ENCODE measurements at places on chromosomes 16 and 17. TPM values are rescaled to one million over a fixed set of nuclear protein-coding genes. Genes with fewer than 3 reads are reported as not detected.

GRAPL gene
- total RNA-seq, result 16.6 TPM

GRCh38 chr16:70579648-70580630, 56.3 kb downstream of the SF3B3 start:
- H3K27ac ChIP-seq, result no peak overlapping the region
- no peaks in the 10 kb centered on the region for H3K27me3 ChIP-seq
- peaks cover 18% of the 10 kb centered on the region for H3K4me1 ChIP-seq
- DNase-seq, result peak; percentile 72
- peak overlapping the region; percentile 23 for H3K4me3 ChIP-seq

CDH8 gene
- total RNA-seq, result 0.78 TPM

GRCh38 chr17:5557990-5558389, 26.3 kb downstream of the NLRP1 start:
- H3K27ac ChIP-seq, result no peak overlapping the region
- H3K4me3 ChIP-seq, result no peak overlapping the region
- peaks cover 40% of the 10 kb centered on the region for H3K36me3 ChIP-seq
- no peak for DNase-seq

DNA sequence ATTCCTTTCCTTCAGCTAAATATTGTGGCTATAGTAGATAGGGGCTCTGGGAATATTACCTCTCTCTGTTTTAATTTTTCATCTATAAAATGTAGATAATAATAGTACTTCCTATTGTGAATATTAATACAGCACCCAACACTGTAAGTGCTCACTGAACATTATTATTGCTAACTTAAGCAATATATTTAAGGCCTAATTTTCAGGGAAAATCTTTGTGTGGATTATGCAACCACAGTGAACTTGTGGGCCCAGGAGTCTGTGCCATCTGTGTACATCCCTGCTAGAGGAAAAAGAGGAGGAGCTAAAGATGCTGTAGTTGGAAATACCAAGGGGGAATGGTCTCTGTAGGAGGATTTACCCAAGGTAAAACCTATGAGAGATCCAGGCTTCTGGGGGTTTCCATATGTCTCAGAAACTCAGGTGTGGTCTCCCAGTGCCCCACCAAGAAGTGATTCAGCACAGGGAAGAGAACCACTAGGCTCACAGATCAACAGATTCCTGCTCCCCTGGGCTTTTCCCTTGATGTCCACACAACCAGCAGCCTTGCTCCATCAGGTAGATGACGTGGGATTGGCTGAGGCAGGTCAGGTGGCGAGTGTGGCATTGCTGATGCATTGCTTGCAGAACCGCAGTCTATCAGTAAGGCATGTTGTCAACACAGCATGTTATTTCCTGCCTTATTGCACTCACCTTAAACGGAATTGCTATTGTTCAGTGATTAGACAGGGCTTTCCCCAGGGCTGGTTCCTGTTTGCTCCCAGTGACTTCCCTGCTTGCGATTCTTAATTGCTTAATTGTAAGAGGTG, 1.6 kb upstream of the N4BP1 start:
- no peak overlapping the region for H3K4me3 ChIP-seq
- peak overlapping the region; percentile 80 for H3K27ac ChIP-seq
- H3K4me1 ChIP-seq, result peaks cover 48% of the 10 kb centered on the region

DNA sequence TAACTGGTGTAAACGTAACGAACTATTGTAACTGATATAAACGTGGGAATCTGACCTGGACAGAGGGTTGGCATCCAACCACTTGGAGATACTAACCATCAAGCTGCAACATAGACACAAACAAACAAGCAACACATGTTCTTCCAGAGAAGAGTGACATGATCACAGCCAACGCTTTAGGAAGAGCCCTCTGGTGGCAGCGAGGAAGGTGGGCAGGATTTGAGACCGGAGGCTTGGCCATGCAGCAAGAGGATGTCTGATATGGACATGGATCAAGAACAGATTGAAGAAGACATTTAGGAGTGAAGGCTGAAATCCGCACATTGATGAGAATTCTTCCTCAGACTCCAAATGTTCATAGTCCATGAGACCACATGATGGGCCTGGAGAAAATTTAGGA, 40.3 kb upstream of the TNRC6A start:
- no peaks in the 10 kb centered on the region for H3K27me3 ChIP-seq
- H3K36me3 ChIP-seq, result no peaks in the 10 kb centered on the region
- no peaks in the 10 kb centered on the region for H3K4me1 ChIP-seq
- DNase-seq, result no peak
- H3K27ac ChIP-seq, result no peak overlapping the region
- no peak overlapping the region for H3K4me3 ChIP-seq

DNA sequence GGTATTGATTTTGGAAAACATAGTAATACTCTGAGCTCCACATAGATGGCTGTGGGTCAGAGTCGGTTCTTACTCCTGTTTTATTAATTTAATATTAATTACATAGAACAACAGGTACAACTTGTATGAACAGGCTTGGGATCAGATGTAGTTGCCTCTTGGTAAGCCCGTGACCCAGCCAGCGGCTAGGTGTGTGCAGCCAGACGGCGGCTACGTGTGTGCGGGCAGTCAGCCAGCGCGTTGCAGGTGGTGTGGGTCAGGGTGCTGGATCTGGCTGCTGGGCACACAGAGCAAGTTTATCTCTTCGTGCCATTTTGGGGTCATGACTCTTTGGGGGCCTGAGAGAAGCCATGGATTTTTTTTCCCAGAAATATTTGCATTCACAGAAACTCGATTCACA, 30.3 kb downstream of the DBNDD1 start:
- no peaks in the 10 kb centered on the region for H3K27me3 ChIP-seq
- peaks cover 74% of the 10 kb centered on the region for H3K36me3 ChIP-seq
- H3K27ac ChIP-seq, result no peak overlapping the region
- H3K4me1 ChIP-seq, result no peaks in the 10 kb centered on the region
- no peak for DNase-seq

DNA sequence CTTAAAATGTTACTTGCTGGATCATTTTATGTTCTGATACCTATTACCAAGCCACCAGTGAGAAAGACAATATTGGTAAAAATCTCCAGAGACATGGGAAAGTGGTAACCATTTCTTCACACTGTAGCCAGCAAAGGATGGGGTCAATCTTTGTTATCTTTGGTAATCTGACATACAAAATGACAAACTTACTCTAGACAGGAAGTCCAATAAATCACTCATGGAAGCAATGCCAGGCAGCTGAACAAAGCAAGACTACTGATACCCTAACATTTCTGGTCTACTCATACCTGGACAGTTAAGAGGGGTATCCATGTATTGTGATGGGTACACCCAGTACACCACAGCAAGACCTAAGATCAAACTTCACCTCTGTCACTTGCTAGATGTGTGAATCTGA, 19.0 kb downstream of the GRB2 start:
- H3K27me3 ChIP-seq, result no peaks in the 10 kb centered on the region
- no peak overlapping the region for H3K27ac ChIP-seq
- peaks cover 24% of the 10 kb centered on the region for H3K4me1 ChIP-seq
- DNase-seq, result no peak
- peaks cover 4% of the 10 kb centered on the region for H3K36me3 ChIP-seq

DNA sequence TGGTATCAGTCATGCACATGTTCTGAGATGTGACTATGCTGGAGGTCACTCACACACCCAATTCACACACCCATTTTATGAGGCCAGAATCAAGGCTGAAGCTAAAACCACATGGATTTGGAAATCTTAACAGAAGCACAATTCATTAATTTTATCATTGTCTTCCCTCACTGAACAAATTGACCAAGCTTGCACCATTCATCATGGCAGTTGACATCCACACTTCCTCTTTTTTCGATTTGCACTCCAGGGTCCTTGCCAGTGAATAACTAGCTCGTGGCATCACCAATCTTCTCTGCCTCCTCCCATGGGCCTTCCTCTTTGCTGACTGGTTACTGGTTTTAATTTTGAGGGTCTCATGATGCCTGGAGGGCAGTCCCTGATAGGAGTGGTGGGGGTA, 123.0 kb upstream of the ASIC2 start:
- H3K27me3 ChIP-seq, result peaks cover 4% of the 10 kb centered on the region
- H3K36me3 ChIP-seq, result no peaks in the 10 kb centered on the region
- no peak overlapping the region for H3K4me3 ChIP-seq
- no peak for DNase-seq
- H3K4me1 ChIP-seq, result no peaks in the 10 kb centered on the region

DNA sequence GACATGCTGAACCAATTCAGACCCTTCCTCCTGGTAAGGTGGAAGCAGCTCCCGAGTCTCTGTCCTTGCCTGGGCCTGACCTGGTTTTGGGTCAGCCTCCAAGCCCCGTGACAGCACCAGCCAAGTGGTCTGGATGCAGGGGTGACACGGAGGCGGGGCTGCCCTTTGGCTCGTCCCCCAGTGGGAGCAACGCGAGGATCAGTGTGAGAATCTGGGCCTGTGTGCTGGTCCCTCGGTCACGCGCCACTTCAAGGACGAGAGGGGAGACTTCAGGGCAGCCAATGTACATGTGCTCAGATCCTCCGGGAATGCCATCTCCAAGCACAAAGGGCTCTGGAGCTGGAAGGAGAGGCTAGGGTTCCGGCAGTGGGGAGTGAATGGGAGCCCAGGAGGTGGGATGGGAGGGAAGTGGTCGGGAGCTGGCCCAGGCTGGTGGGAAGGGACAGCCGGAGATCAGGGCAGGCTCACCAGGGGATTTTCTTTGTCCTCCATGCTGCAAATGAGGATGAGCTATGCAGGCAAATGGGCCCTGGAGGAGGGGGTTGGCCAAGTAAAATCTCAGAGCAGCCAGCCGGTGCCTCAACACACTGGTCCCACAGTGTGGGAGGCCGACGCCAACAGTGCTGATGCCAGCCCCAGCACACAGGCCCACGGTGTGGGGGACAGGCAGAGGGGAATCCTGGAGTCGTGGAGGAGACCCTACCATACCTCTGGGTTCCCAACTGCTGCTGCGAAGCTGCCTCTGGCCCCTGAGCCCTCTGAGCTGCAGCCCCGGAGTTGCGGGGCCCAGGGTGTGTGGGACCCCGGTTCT, 4.2 kb upstream of the NDRG4 start:
- H3K4me3 ChIP-seq, result no peak overlapping the region
- DNase-seq, result peak; percentile 48
- H3K4me1 ChIP-seq, result no peaks in the 10 kb centered on the region
- no peaks in the 10 kb centered on the region for H3K36me3 ChIP-seq

CFAP97D1 gene
- not detected for total RNA-seq

CD7 gene
- 7.2 TPM for total RNA-seq

DNA sequence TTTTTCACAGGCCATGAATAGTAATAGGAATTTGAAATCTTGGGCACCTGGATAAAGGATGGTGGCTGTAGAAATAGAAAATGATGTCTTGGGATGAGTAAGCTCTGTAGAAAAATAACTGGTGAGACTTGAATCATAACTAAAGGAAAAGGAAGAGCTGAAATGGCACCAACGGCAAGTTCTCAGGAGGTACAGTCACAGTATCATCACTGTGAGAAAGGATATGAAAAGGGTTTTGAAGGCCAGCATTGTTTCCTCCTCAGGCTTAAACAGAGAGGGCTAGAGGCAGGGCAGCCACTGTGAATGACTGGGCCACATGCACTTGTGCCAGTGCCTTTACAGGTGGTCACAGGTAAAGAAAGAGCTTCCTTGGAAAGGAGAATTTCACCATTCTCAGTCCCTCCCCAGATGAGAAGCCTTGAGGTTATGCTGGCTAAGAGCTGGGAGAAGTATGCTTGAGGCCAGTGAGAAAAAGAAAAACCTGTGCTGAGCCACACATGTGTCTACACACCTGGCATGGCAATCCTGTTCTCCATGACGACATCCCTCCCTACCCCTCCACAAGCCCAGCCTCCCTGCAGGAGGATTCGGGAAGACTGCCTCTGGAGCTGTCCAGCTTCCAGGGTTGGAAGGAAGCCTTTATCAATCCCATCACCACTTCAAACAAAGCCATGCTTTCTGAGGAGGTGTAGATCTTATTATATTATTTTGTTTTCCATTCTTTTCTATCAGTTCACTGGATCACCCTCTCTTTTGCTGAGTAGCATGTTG, 3.8 kb upstream of the ANKFN1 start:
- H3K4me3 ChIP-seq, result no peak overlapping the region
- no peaks in the 10 kb centered on the region for H3K4me1 ChIP-seq
- DNase-seq, result no peak
- no peak overlapping the region for H3K27ac ChIP-seq
- no peaks in the 10 kb centered on the region for H3K27me3 ChIP-seq
- H3K36me3 ChIP-seq, result no peaks in the 10 kb centered on the region

- DNase-seq, result no peak
- no peaks in the 10 kb centered on the region for H3K36me3 ChIP-seq
- H3K27me3 ChIP-seq, result no peaks in the 10 kb centered on the region
Observed at GRCh38 chr17:14068542-14069250, 608 bp upstream of the COX10 start.

- no peak overlapping the region for H3K4me3 ChIP-seq
- no peaks in the 10 kb centered on the region for H3K27me3 ChIP-seq
- no peaks in the 10 kb centered on the region for H3K36me3 ChIP-seq
- DNase-seq, result no peak
- H3K4me1 ChIP-seq, result no peaks in the 10 kb centered on the region
Observed at GRCh38 chr17:8598913-8599312, 31.6 kb downstream of the MYH10 start.

- H3K27ac ChIP-seq, result no peak overlapping the region
- no peaks in the 10 kb centered on the region for H3K36me3 ChIP-seq
- no peak for DNase-seq
- H3K4me1 ChIP-seq, result peaks cover 34% of the 10 kb centered on the region
- H3K27me3 ChIP-seq, result no peaks in the 10 kb centered on the region
Observed at GRCh38 chr17:82283208-82283749, 9.8 kb upstream of the CSNK1D start.

- H3K4me3 ChIP-seq, result peak overlapping the region; percentile 52
- peaks cover 4% of the 10 kb centered on the region for H3K4me1 ChIP-seq
- peaks cover 6% of the 10 kb centered on the region for H3K27me3 ChIP-seq
- DNase-seq, result no peak
- no peak overlapping the region for H3K27ac ChIP-seq
Observed at GRCh38 chr17:10845388-10845751, 7.5 kb upstream of the PIRT start.

CES1 gene
- 293 TPM for total RNA-seq

- no peak overlapping the region for H3K4me3 ChIP-seq
- no peaks in the 10 kb centered on the region for H3K27me3 ChIP-seq
- H3K4me1 ChIP-seq, result no peaks in the 10 kb centered on the region
- no peaks in the 10 kb centered on the region for H3K36me3 ChIP-seq
Observed at GRCh38 chr16:8229011-8229520, 361.2 kb downstream of the TMEM114 start.

- DNase-seq, result peak; percentile 84
- peaks cover 10% of the 10 kb centered on the region for H3K36me3 ChIP-seq
- peaks cover 54% of the 10 kb centered on the region for H3K4me1 ChIP-seq
Observed at GRCh38 chr17:83080858-83081683, 1.7 kb downstream of the METRNL start.

GRCh38 chr17:81291662-81292061, 3.4 kb downstream of the SLC38A10 start:
- peaks cover 20% of the 10 kb centered on the region for H3K36me3 ChIP-seq
- H3K27ac ChIP-seq, result no peak overlapping the region
- H3K4me1 ChIP-seq, result peaks cover 45% of the 10 kb centered on the region
- H3K4me3 ChIP-seq, result no peak overlapping the region

DNA sequence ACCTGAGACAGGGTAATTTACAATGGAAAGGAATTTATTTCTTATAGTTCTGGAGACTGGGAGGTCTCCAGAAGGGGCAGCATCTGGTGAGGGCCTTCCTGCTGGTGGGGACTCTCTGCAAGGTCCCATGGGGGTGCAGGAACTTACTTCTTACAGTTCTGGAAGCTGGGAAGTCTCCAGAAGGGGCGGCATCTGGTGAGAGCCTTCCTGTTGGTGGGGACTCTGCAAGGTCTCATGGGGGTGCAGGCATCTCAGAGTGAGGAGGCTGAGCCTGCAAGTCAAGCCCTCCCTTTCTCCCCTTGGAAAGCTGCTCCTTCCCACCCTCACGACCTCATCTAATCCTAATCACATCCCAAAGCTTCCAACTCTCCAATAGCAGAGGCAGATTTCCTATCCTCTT, 157.4 kb downstream of the FOXL1 start:
- H3K4me1 ChIP-seq, result no peaks in the 10 kb centered on the region
- H3K27ac ChIP-seq, result no peak overlapping the region
- DNase-seq, result no peak
- no peak overlapping the region for H3K4me3 ChIP-seq
- H3K36me3 ChIP-seq, result no peaks in the 10 kb centered on the region
